ENCODE measurements at places on chromosomes 2 and 18.

DNA sequence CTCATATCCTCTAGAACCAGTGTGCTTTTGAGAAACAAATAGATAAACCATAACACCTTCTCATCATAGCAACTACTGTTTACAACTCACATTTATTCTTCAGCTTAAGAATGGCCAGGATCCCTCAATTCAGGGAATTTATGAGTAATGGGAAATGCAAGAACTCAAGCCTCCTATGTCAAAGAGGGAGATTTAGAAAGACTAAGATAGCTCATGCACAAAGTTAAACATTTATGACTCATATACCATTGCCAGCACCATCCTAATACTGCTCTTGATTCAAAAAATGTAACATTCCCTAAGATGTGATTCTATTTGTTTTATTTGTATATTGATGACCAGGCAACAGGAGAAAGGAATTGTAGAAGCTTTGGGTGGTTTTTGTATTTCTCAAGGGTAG lies 172.8 kb downstream of the CYP26B1 start:
- no peak for DNase-seq

DNA sequence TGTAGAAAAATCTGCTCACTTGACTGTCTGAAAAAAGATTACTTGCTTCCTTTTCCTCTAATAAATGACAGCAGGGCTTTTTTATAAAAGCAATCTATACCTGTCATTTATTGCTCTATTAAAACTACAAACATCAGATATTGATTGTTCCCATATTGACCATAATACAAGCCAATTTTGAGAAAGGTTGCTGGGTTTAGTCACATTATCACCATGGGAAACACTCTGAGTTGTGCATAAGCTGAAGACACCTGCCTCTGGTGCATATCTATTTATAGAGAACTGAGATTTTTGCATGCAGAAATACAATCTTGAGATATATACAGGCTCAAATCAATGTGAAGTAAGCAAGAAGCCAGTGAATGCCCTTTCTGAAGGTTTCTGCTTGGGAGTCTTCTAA lies 853.9 kb downstream of the DCC start:
- DNase-seq = no peak

DNA sequence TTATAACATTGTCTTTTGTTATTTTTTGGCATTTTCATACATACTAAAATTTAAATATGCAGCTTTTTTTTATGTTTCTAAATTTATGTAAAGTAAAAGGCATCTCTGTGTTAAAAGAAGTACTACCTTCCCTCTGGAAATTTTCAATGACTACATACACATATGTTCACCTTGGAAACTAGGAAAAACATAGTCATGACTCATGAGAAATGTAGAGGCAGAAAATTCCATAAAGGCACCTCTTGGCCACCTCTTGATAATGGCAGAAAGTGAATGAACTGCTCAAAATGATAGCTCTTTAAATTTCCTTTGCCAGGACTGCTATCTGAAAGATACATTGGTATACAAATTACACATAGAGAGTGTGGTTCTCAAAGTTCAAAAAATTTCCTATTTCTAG lies 889.1 kb upstream of the ZEB2 start:
- no peak for DNase-seq

GRCh38 chr2:163121483-163121882 lies 282.9 kb upstream of the KCNH7 start:
- DNase-seq = no peak

DNA sequence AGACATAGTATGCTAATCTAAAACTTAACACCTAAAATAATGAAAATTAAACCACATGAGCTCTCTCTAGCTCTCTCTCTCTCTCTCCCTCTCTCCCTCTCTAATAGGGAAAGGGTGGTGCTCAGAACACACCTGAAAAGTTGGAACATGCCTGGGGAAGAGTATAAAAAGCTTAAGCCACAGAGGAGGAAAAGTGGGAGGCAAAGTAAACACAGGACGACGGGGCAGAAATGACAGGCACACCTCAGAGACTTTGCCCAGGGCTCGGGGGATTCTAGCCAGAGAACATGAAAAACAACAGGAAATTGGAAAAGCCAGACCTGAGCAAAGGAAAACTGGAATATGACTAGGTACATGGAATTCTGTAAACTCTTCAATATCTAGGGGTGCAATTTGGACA lies 666.1 kb downstream of the BCL11A start:
- DNase-seq = no peak

- no peak for DNase-seq
These were observed 19.5 kb upstream of the CXXC1 start for GRCh38 chr18:50306944-50307343.

Measured in stimulated activated CD8-positive, alpha-beta memory T cell treated with anti-CD3 and anti-CD28 coated beads, Interleukin-7, amount 100 ng/mL, for 48 hours (primary cell).